ENCODE measurements at places on chromosomes 11 and 22.

DNA sequence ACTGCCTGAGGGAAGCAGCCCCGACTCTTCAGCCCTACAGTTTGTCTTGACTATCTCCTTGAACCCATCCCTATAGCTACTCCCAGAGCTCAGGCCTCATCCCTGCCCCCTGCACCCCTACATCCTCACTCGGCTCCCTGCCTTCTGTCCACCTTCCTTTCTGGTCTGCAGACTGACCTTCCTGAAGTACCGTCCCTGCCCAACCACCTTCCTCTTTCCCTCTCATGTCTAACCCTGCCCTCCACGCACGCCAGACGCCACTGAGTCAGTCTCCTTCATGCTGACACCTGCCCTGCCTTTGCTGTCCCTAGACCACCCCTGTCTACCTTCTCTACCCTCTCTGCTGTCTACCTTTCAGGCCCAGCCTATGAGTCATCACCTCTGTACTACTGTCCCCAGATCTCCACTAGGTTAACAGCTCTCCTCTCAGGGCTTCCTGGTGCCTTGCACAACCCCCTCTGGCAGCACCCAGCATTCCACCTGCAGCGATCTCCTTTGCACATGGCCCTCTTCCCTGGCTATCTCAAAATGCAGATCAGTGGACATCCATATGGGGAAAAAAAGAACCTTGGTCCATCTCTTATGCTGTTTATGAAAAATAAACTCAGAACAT lies 8.9 kb downstream of the KCTD21 start:
- no peak for DNase-seq

DNA sequence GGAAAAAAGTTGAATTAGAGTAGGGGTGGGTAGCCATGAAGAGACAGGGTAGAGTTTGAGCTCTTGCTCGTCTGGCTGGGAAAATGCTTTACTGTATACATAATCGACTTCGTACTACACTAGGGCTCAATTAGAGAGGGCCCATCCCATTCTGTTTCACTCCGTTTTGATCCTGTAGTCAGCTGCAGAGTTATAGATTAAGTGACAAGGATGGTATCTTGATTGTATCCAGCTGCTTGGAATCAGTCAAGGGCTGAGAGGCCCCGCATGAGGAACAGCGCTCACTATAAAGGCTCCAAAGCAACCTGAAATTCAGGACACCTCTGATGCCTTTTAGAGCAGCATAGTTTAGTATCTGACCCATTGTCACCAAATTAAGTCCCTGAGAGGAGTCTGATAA lies 81.6 kb downstream of the ALX4 start:
- no peak for DNase-seq

DNA sequence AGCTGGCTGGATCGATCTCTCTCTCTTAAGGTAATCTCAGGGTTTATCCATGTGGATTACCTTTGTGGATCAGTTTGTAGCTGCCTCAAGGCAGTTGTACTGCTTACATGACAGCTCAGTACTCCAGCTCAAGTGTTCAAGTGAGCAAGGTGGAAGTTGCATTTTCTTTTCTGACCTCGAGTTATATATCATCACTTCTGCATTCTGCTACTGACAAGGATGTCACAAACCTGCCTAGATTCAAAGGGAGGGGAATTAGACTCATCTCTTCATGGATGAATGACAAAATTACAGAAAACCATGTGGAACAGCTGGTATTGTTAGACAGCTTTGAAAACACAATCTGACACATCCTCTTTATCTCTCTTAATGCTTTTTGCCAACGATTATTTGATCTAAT lies 6.1 kb upstream of the TCN2 start:
- DNase-seq = no peak

DNA sequence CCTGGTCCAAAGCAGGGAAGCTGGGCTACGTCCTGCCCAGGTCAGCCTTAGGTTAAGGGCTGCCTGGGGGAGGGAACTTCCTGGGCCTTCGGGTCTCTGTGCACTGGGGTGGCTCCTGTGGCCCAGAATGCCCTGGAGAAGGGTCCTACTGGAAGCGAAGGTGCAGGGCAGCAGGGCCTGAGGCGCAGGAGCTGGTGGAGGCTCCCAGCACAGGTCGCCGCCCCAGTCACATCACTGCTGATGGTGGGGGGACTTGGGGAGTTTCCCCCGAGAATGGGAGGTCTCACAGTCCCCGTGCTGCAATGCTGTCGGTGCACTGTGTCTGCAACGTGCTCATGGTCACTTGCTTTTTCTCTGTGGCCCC lies 815 bp upstream of the SMIM38 start:
- DNase-seq = no peak

DNA sequence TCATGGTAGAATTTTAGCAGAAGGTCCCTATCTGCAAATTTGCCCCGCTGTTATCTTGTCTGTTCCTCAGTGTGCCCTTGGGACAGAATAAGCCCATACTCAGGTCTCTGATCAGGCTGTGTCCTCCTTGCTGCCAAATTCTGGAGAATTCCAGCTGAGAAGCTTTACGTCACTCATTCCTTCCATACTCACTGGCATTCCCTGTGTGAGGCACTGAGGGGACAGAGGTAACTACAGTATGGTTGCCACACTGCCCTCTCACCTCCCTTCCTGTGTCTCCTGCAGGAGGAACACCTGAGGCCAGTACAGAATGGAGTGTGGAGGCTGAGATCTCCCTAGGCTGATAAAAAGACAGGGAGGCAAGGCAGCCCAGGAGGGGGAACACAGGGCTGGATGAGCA lies 31.5 kb downstream of the SHISA8 start:
- no peak for DNase-seq

DNA sequence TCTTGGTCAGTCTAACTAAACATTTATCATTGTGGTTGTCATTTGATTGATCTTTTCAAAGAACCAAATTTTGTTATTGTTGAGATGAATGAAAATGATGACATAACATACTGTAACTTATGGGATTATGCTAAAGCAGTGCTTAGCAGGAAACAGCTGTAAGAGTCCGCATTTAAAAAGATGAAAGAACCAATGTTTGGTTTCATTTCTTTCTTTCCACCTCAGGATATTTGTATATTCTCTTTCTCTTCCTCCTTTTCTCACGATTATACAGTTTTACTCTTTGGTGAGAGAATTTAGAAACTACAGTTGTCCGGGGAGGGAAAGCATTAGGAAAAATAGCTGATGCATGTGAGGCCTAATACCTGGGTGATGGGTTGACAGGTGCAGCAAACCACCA lies 23.1 kb downstream of the PIH1D2 start:
- no peak for DNase-seq

All from naive thymus-derived CD8-positive, alpha-beta T cell (primary cell).